ENCODE measurements at places on chromosomes 3 and 15.

- peaks cover 54% of the 10 kb centered on the region for H3K36me3 ChIP-seq
- H3K4me3 ChIP-seq, result no peak overlapping the region
Observed at GRCh38 chr15:50940506-50940905, 32.0 kb downstream of the AP4E1 start.

- DNase-seq, result no peak
- H3K36me3 ChIP-seq, result no peaks in the 10 kb centered on the region
- peaks cover 37% of the 10 kb centered on the region for H3K4me1 ChIP-seq
- H3K4me3 ChIP-seq, result no peak overlapping the region
- H3K27ac ChIP-seq, result no peak overlapping the region
Observed at GRCh38 chr15:66800584-66801235, 98.7 kb downstream of the SMAD6 start.

GRCh38 chr3:169238562-169238961, 424.9 kb downstream of the MECOM start:
- no peak for DNase-seq
- H3K27me3 ChIP-seq, result no peaks in the 10 kb centered on the region
- no peaks in the 10 kb centered on the region for H3K36me3 ChIP-seq
- no peak overlapping the region for H3K4me3 ChIP-seq

DNA sequence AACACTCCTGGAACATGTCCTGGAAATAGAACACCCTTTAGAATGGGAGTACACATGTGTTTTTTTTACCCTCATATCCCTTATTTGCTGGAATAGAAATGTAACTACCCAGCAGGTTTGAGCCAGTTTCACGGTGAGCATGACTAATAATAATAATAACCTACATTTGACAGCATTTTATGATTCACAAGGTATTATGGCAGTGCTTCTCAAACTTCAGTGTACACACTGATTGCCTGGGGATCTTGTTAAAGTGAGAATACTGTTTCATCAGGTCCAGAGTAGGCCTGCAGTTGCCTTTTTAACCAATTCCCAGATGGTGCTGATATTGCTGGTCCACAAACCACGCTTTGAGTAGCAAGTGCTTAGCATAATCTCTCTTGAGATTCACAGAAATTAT, 63.9 kb downstream of the NFKBIZ start:
- DNase-seq, result no peak
- H3K4me1 ChIP-seq, result no peaks in the 10 kb centered on the region
- H3K4me3 ChIP-seq, result no peak overlapping the region
- H3K27me3 ChIP-seq, result no peaks in the 10 kb centered on the region
- H3K27ac ChIP-seq, result no peak overlapping the region

DNA sequence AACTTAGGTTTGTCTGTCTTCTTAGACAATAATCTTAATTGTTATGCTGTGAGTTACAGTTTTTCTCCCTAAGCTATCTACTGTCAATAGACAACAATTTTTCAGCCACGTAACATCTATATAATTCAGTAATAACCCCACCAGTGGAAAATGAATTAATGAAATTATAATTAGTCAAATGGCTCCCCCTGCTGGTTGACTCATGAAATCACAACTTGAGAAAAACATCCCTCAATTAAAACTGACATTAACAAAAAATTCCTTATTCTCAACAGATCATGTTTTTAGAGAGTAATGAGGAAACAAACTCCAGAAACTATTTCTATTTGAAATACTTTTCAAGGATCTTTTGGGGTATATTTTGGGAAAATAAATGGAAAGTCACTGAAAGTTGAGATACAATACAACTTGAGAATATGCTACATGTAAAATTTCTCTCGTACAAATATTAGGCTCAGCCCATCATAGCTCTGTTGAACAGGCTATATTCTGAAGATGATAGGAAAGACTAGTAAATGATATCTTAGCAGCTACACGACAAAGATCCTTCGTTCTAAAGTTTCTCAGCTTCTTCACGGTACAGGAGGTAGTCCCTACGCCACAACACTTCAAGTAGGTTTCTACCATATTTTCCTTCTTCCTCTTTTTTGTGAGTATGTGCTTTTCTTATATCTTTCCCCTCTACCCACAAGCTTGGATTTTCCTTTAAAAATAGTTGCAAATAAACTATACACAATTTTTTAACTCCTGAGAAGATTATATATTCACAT, 20.7 kb downstream of the PPP1R2 start:
- peaks cover 34% of the 10 kb centered on the region for H3K36me3 ChIP-seq
- no peaks in the 10 kb centered on the region for H3K4me1 ChIP-seq
- H3K4me3 ChIP-seq, result no peak overlapping the region
- no peak for DNase-seq
- H3K27me3 ChIP-seq, result no peaks in the 10 kb centered on the region

Measured in heart left ventricle (tissue), 16 donors.